Pulmonary artery endothelial cell (primary cell): ENCODE measurements at places on chromosomes 6 and 20. TPM values are rescaled to one million over a fixed set of nuclear protein-coding genes. Genes with fewer than 3 reads are reported as not detected.

Gene C20orf141
- not detected in 2 replicates for total RNA-seq

Gene STX11
- total RNA-seq: 9.4 and 12.9 TPM in 2 replicates

DNA sequence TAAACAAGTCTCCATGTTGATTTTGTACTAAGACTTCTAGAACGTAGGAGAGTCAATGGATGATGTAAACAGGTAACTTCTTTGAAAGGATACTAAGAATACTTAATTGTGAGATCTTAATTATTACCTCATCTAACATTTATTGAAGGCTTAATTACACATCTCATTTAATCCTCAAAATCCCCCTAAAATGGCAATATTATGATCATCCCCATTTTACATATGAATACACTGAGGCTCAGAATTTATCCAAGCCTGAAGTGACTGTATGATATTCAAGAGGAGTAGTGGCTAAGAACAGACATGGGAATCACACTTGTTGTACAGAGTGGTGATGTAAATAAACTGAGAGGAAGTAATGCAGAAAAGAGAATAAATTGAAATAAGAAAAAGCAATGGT lies 22.9 kb downstream of the NOL7 start:
- DNase-seq: no peak

GRCh38 chr20:25623225-25623735 lies 534 bp downstream of the NANP start:
- no peak for DNase-seq

DNA sequence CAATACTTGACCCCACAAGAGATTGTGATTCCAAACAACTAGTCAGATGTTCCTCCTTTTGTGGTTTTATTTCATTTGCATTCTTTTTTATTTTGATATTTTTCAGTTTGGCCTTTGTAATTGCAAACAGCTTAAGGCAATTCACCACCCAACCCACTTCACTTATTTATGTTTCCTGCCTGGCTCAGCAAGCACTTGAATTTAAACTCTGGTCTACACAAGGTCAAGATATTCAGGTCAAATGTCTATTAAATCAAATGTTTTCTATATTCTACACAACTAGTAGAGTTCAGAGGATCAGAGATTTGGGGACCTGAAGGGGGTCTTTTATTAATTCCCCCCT lies 100.1 kb downstream of the SGK1 start:
- no peak for DNase-seq

- DNase-seq: no peak
These were observed at the start of gene LHFPL5 for GRCh38 chr6:35804996-35805736. Gene LHFPL5, plus strand, starts transcription at chr6:35805352. Its CDS starts 319 bp downstream, at chr6:35805671.

- no peak for DNase-seq
These were observed 113.3 kb downstream of the CRYBG1 start for GRCh38 chr6:106473812-106474211.

DNA sequence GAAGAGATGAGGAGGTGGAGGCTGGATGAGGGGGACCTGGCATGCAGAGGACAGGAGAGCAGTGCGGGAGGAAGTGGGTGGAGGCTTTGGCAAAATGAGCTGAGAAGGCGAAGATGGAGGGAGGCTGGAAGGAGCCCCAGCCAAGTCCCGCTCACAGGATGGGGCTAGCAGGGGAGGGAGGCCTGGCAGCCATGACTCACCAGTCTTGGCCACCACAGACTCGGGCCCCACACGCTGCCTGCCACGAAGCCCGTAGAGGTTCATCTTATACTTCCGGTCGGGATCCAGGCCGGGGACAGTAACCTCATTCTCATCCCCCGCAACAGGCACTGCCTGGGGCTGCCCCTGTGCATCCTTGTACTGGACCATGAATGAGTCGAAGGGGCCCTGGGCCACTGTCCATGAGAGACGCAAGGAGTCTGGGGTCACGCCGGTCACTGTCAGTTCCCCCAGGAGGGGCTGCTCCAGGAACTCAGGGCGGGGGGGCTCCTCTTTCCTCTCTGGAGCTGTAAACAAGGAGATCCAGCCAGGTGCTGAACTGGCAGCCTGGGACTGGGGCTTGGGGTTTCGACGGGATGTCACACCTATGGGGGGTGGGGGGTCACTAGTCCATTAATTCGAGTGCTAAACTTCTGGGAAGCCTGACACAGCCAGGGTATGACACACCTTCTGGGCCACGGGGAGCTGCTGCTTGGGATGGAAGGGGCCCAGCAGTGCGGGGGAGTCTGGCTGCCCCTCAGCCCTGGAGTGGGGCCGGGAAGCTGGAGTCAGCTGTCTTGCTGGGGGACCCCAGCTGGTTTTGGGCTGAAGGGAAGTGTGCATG lies 27.8 kb downstream of the TNXB start:
- DNase-seq: no peak

DNA sequence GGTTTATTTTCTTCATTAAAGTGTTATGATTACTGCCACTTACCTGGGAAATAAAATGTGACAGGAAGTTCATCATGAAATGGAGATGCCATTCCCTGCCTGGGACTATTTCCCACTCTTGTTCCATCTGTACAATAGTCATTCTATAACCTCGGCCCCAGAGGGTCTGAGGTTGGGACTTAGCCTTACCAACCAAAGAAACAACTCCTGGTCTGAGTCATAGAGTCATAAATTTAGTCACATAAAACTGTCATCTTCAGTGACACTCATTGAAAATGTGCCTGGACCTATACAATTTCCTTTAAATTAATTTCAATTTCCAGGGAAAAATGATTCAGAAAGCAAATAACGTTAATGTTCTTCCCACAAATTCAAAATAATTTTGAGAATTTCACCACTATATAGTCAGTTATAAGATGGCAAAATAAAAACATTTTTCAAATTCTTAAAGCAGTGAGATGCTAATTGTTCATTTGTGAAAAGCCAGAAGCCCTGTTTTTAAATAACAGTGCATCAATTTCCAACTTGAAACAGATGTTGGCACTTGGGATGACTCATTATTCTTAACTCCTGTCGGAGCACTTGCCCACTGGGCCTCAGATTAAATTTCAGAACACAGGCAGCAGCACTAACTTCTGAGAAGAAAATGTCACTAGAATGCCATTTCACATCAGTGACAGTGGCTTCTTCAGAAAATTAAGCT lies 201.2 kb upstream of the SMLR1 start:
- DNase-seq: no peak

DNA sequence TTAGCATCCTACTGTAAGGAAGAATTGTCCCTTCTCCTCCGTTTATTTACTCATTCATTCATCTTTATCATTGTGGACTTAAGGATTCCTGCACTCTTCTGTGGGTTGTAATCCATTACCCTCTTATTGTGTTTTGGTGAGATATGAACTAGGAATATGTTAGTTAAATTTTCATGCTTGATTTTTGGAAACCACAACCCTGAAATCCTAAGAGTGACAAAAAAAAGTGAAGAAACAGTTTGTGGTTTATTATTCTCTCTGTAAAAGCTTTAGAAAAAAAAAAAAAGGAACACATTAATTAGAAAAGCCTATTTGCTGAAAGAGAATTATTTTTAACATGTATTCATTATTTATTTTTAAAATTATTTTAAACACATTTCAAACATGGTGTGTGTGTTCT lies 36.7 kb upstream of the INSM1 start:
- no peak for DNase-seq

GRCh38 chr6:115221198-115221597 lies 839.5 kb downstream of the FRK start:
- DNase-seq: no peak

DNA sequence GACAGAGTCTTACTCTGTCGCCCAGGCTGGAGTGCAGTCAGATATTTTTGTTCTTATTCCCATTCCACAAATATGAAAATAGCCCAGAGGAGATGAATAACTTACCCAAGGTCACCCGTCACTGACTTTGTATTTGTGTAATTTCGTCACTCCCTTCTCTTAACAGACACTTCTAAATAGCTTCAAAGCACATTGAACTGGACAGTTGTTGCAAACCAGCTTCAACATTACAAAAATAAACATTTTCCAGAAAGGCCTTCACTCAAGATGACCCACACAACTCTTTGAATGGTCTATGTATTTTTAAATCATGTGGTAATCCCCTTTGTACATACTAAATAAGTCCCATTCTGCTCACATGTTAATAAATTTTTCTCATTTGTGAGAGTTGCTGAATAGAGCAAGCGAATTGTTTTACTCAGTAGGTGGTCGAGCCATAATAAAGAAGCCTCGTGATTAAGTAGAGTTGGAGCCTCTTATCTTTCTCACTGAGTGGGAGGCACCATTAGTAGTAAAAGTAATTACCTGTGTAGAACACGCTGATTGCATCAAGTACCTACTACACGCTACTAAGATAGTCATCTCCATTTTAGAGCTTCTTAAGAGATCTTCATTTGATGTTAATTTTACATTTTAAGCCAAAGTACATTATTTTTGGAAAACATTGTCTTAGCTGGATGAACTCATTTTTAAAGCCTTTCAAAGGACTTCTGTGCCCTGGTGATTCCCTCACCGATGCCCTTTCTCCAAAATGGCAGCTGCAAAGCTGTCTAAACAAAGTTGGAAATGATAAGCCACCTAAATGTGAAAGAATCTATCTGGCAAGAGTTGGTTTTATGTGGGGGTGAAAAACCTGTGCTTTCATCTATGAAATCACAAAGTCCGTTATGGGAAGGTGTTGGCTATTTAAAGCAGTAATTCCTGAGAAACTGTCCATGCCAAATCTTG lies 110.0 kb downstream of the TSHZ2 start:
- DNase-seq: no peak
